Breast epithelium (tissue), 4 donors: ENCODE measurements at places on chromosomes 6 and 20. TPM values are rescaled to one million over a fixed set of nuclear protein-coding genes. Genes with fewer than 3 reads are reported as not detected.
A peak's percentile ranks its signal among the peaks of the same experiment; 100 is the strongest.

GRCh38 chr20:63084563-63084927, 77.8 kb upstream of the BHLHE23 start:
- no peak for DNase-seq
- H3K36me3 ChIP-seq, result no peaks in the 10 kb centered on the region
- H3K4me3 ChIP-seq, result no peak overlapping the region
- H3K27ac ChIP-seq, result no peak overlapping the region
- no peaks in the 10 kb centered on the region for H3K4me1 ChIP-seq

GRCh38 chr6:159565181-159565710, 127.8 kb downstream of the SOD2 start:
- H3K27ac ChIP-seq, result no peak overlapping the region
- H3K4me1 ChIP-seq, result no peaks in the 10 kb centered on the region
- no peaks in the 10 kb centered on the region for H3K27me3 ChIP-seq
- DNase-seq, result no peak

GRCh38 chr20:60292001-60292520, 333.8 kb downstream of the CDH26 start:
- no peaks in the 10 kb centered on the region for H3K4me1 ChIP-seq
- H3K36me3 ChIP-seq, result no peaks in the 10 kb centered on the region
- no peak overlapping the region for H3K27ac ChIP-seq
- no peaks in the 10 kb centered on the region for H3K27me3 ChIP-seq
- H3K4me3 ChIP-seq, result no peak overlapping the region

GRCh38 chr20:61937963-61938838, 127.5 kb downstream of the TAF4 start:
- no peaks in the 10 kb centered on the region for H3K4me1 ChIP-seq
- H3K36me3 ChIP-seq, result no peaks in the 10 kb centered on the region
- no peak overlapping the region for H3K4me3 ChIP-seq
- H3K27me3 ChIP-seq, result no peaks in the 10 kb centered on the region
- no peak for DNase-seq
- H3K27ac ChIP-seq, result no peak overlapping the region

- no peaks in the 10 kb centered on the region for H3K36me3 ChIP-seq
- H3K27ac ChIP-seq, result no peak overlapping the region
- no peaks in the 10 kb centered on the region for H3K4me1 ChIP-seq
These were observed 692.9 kb downstream of the QKI start for GRCh38 chr6:164107297-164107995.

- H3K27me3 ChIP-seq, result no peaks in the 10 kb centered on the region
- H3K27ac ChIP-seq, result no peak overlapping the region
- no peaks in the 10 kb centered on the region for H3K4me1 ChIP-seq
- DNase-seq, result peak; percentile 30
These were observed 1066.8 kb upstream of the CITED2 start for GRCh38 chr6:140441256-140441655.

DNA sequence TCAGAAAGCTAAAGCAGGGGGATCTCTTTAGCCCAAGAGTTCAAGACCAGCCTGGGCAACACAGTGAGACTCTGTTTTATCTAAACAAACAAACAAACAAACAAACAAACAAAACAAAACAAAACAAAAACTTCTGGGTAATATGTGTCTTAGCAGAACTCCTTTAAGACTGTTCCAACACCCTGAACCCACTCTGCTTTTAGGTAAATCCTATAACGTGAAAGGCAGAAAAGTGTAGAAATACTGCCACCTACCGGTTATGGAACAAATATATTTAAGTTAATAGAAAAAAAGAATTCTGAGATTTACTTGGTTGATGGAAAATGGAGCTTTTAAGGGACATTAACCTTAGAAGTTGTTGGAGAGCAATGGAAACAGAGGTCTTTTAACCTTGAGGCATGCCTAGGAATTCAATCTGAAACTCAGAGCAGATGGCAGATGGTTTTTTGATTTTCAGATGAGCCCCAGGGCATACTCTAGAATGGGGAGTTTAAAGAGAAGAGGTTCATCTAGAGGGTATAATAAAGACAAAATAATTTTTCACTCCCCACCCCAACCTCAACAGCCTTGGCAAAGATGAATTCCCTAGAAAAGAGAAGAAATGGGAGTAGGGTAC, 38.5 kb downstream of the SOD2 start:
- no peak for DNase-seq
- no peaks in the 10 kb centered on the region for H3K27me3 ChIP-seq
- no peak overlapping the region for H3K4me3 ChIP-seq
- no peaks in the 10 kb centered on the region for H3K36me3 ChIP-seq

DNA sequence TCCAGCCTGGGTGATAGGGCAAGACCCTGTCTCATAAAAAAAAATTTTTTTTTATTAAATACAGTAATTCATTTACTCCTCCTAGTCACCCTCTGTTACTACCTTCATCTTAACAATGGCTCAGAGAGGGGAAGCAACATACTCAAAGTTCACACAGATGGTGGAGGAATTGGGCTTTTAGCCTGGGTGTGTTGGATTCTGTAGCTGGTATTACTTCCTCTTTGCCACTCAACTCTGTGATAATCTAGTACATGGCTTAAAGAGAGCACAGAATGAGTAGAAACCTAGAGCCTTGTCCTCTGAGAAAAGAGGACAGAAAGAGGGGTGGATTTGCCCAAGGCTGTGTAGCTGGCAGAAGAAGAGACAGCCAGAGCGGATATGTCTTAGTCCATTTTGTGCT, 96.6 kb downstream of the DLGAP4 start:
- H3K27me3 ChIP-seq, result no peaks in the 10 kb centered on the region
- DNase-seq, result no peak
- H3K4me1 ChIP-seq, result no peaks in the 10 kb centered on the region
- no peak overlapping the region for H3K4me3 ChIP-seq
- H3K27ac ChIP-seq, result no peak overlapping the region
- no peaks in the 10 kb centered on the region for H3K36me3 ChIP-seq

- no peak overlapping the region for H3K27ac ChIP-seq
- H3K4me3 ChIP-seq, result no peak overlapping the region
- H3K36me3 ChIP-seq, result no peaks in the 10 kb centered on the region
- H3K27me3 ChIP-seq, result no peaks in the 10 kb centered on the region
- no peaks in the 10 kb centered on the region for H3K4me1 ChIP-seq
- no peak for DNase-seq
These were observed 103.3 kb upstream of the BACH2 start for GRCh38 chr6:90399970-90400369.

CUTA gene
- 123 TPM for total RNA-seq

PGC gene
- not detected for total RNA-seq
